ENCODE measurements at places on chromosomes 12 and 14. TPM values are rescaled to one million over a fixed set of nuclear protein-coding genes. Genes with fewer than 3 reads are reported as not detected.

Gene KLHDC1
- 9.0 TPM for total RNA-seq

Gene CPNE8
- 26.4 TPM for total RNA-seq

Gene ACVRL1
- total RNA-seq = 90.9 TPM

Gene ENDOU
- 3.2 TPM for total RNA-seq

Gene SOAT2
- total RNA-seq = not detected
